ENCODE measurements at places on chromosomes 3 and 15.

GRCh38 chr3:182226995-182227394, 515.3 kb downstream of the SOX2 start:
- DNase-seq = no peak

DNA sequence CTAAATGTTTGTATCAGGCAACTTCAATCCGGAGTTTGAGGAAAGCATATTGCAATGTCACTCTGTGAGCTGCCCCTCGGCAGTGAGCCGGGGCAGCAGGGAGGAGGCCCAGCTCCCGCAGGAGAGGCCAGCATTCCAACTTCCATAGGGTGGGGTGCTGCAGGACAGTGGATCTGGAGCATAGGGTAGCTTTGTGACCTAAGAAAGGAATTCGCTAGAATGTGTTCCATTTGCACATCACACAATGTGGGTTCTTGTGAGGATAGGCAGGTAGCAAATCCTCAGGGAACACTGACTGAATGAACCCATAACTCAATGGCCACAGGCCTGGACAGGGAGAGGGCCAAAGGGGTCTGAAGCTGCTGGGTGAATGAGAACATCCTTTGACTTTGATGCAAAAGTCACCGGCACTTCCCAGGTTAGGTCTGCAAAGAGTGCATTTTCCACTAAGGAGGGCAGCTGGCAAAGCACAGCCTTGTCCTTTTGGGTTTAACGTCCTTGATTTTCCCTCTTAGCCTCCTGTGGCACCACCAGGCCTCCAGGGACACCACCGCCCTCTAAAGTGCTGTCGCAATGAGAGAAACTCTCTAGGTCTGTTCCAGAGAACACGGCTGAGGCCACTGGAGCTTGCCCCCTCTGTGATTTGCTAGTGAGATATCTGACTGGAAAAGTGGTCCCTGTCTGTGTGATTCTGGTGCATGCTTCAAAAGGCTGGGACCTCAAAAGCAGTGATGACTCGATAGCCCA, 36.2 kb downstream of the GABRB3 start:
- no peak for DNase-seq

DNA sequence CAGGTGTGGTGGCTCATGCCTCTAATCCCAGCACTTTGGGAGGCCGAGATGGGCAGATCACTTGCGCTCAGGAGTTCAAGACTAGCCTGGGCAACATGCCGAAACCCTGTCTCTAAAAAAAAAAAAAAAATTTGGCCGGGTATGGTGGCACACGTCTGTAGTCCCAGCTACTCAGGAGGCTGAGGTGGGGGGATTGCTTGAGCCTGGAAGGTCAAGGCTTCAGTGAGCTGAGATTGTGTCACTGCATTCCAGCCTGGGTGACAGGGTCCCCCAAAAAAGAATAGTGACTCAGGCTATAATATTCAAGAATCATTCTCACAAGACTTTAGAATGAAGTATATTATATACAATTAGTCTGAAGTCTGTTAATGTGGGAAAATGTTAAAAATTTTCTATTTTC, 70.5 kb upstream of the PLXND1 start:
- DNase-seq = no peak

DNA sequence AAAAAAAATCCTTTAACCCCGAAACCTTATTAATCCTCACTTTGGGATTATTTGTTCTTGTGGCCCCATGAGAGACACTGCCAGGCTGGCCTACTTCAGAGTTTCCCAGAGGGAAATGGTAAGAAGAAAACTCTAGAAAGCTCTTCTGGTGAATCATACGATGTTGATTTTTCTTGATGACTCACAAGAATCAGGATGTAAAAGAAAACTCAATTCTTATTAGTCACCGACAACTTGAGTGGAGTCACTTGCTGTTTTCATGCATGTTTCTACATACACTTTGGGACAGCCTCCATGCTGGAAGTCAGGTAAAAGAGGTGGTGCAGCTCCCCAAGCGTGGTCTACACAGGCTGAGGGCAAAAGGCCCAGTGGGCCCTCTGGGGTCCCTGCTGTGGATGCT, 42.8 kb downstream of the MYO5C start:
- DNase-seq = peak; percentile 81

GRCh38 chr15:80554560-80554959, 140.6 kb upstream of the ABHD17C start:
- DNase-seq = peak; percentile 30

DNA sequence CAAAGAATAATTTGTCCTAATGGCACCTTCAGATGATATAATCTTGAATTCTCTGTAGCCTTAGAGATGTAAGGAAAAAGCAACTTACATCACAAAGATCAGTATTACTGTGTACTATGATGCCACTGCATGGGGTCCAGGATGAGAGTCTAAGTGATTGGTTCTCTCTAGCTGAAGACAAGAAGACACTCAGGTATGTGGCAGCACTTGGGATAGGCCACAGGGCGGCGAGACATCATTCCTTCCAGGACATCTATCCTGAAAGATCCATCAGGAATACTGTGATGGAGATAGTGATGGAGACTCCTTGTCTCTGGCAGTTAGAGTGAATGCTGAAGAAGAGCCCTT, 2.5 kb downstream of the CD200 start:
- DNase-seq = no peak

- DNase-seq = no peak
Measured at GRCh38 chr3:4314688-4315087, 11.5 kb downstream of the SETMAR start.

GRCh38 chr15:89226359-89227221, 5.2 kb upstream of the RLBP1 start:
- no peak for DNase-seq

DNA sequence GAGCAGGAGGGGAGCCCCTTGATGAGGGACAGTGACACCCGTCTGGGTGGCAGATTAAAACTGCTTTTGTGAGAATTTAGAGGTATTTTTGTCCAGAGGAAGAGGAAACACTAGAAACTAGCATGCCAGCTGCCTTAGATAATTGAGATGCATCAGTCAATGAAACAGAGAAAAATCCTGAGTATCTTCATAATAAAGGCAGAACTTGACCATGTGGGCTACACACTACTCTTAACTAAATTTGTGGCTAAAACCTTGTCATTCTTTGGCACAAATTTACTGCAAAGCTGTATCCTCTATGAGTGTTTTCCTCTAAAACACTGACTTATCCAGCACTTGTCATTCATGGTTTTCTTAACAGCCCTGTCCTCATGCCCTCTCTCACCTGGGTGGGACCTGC, 259.7 kb upstream of the TPM1 start:
- no peak for DNase-seq

DNA sequence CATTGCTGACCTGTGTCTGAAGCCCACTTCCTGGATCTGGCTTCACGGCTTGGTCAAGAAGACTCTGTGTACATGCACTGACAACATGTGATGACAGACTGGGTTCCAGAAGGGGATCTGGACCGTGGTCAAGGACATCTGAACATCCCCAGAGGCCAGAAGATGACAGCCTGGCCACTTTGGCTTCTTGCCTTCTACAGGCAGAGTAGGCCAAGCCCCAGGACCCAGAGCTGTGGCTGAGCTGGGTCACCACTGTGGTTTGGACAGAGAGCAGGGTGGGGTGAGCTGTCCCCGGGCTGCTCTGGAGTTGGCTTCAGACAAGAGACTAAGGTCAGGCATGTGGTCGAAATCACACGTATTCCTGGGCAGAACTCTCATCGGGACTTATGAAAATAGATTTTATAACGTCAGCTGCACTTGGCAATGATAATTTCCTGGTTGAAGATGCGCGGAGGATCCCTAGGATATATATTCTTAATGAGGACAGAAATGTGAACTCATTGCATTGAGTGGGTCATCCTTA, 114.1 kb upstream of the FRMD4B start:
- DNase-seq = no peak

DNA sequence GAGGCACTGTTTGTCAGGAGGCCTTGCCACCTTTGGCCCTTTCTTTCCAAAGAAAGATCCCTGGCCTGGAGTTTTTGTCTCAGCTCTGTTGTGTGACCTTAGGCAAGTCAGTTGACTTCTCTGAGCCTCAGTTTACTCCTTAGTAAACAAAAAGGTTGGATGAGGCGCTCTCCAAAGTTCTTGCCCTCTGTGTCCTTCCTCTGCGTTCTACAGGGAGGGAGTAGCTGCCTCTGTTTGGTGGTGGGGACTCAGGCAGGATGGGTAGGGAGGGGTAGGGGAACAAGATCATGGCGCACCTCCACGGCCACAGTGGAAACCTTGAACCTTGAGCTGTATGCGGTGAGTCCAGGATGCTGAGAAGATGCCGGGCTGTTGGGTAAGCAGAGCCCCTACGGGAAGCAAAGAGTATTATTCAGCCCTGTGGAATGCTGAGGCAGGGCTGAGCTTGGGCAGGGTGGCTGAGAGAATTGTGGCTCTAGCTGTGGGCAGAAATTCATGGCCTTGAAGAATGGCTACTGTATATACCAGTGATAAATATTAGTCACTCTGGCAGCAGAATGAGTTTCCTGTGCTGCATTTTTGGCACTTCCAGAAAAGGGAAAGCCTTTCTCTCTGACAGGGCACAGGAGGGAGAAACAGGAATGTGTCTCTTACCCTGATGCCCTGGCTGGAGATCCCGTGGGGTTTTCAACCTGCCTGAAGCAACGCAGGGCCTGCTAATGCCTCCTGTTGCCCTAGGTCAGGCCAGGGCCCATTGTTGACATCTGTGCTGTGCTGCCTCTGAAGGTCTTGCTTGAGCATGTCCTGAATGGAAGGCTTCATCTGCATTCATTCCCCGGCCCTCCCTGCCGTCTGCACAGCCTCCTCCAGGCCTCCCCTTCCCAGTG, 39.9 kb downstream of the SMAD3 start:
- DNase-seq = peak; percentile 97

DNA sequence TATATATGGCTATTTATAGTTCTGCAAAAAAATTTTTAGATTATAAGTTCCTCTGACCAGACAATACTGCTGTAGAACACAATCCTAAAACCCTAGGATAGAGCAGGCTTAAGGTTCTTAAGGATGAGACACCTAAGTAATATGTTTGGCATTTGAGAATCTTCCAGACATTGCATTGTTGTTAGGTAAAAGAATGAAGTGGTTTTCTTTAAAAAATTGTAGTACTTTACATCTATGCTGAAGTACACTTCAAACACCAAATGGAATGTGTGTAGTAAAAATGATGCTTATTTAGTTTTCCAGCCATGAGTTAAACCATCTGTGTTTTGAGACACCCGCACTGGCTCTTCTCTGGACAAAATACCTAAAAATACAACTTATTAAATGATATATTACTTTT, 857.7 kb downstream of the OTOL1 start:
- DNase-seq = peak; percentile 80

DNA sequence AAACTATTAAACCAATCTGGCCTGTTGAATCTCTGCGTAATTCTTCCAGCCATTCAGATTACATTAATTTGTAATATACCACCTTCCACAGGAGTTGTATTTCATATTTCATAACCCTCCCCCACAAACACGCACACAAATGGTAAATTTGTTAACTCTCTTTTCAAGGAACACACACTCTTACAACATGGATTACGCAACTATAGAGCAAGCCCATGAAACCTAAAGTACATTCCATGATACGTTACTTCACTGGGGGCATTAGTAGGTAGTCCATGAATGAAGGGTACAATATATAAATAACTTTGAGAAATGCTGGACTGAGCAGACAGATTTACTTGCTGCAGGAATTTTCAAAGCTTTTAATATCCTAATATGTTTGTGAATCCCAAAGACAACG, 65.0 kb downstream of the TRIM69 start:
- no peak for DNase-seq

- DNase-seq = no peak
Measured at GRCh38 chr3:4757575-4758248, 221.5 kb upstream of the BHLHE40 start.

DNA sequence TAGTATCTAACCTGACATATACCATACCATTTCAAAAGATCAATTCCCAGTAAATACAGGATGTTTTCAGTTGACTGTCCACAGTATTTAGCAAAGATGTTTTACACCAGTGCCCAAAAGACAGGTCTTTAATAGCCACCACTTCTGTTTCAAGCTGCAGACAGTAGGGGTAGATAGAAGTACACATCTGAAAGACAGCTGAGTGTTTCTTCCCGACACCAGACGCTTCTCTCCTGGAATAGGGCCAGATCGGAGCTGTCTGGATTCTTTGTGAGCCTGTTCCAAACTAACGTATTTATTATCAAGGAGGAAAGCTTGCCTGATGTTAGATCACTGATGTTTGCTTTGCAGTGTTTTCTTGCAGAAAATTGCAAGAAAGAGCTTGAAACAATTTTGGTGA, 136.1 kb upstream of the RBMS3 start:
- peak; percentile 11 for DNase-seq

- DNase-seq = no peak
Measured at GRCh38 chr3:54488297-54488696, 365.9 kb downstream of the CACNA2D3 start.

GRCh38 chr15:49154799-49155109, 645 bp downstream of the COPS2 start:
- no peak for DNase-seq

- DNase-seq = no peak
Measured at GRCh38 chr3:8784676-8785435, 15.4 kb upstream of the OXTR start.

DNA sequence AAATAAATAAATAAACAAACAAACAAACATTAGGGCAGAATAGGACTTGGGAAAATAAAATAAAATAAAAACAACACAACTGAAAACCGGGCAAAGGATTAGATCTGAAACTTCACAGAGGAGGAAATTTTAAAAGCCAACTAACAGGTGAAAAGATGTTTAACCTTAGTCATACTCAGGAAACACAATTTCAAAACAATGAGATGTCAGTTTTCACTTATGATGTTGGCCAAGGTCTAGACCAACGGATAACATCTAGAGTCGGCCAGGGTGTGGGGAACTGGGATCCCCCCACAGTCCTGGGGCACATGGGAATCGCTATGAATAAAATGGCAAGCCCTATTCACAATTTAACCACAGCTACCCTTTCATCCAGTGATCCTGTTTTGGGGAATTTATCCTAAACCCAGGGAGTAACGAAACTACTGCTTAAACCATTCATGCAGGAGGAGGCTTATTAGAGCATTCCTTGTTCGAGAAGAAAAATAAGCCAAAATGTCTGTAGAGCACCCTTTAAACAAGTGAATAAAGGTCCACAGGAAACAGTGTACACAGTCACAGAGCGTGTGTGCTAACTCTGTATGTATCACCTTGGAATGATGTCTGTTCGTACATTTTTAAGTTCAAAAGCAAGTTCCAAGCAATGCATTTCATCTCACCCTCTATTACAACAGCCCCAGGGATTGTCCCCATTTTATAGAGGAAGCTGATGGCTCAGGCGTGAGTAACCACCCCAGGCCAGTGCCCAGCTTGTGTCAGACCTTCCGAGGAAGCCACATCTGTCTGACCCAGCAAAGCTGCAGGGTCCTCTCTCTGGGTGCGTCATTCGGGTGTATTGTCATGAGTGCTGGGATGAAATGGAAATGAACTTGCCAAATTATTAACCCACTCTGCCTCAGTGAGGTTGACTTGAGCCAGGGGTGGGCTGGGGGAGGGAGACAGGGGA, 6.3 kb upstream of the ANPEP start:
- peak; percentile 82 for DNase-seq

- no peak for DNase-seq
Measured at GRCh38 chr3:67619991-67620390, 34.4 kb downstream of the SUCLG2 start.

- DNase-seq = no peak
Measured at GRCh38 chr15:36653851-36654250, 74.4 kb downstream of the CDIN1 start.

Data from BJ (cell line).